Muscle of back (tissue), 13 donors: ENCODE measurements at places on chromosomes 2 and 18. TPM values are rescaled to one million over a fixed set of nuclear protein-coding genes. Genes with fewer than 3 reads are reported as not detected.

The GALNT13 gene
- 1.5 TPM for polyA plus RNA-seq

The ESPNL gene
- 0.91 TPM for polyA plus RNA-seq

The KLHL30 gene
- 19.7 TPM for polyA plus RNA-seq

The TLX2 gene
- not detected for polyA plus RNA-seq

The ADCYAP1 gene
- polyA plus RNA-seq = 0.31 TPM

The UNC80 gene
- polyA plus RNA-seq = 2.6 TPM

The CNTNAP5 gene
- polyA plus RNA-seq = 0.23 TPM

The TMEM247 gene
- polyA plus RNA-seq = not detected

The VIL1 gene
- polyA plus RNA-seq = 0.10 TPM

The THADA gene
- polyA plus RNA-seq = 17.5 TPM

DNA sequence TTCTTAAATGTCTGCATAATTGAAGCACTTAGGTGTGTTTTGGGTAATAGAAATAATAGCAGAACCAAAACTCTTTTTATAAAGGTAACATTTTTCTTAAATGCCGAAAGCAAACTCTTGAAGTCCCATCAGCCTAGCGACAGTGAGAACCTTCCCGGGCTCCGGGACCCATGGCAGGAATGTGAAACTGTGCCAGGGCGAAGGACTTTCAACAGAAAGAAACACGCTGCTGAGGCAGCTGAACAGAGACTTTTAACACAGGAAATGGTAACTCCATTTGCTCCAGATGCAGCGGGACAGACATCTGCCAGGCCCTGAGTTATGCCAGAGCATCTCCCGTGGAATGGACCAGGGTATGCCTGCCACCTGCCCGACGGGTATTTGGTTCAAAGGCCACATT, 34.3 kb downstream of the SALL3 start:
- DNase-seq = no peak

GRCh38 chr2:88615822-88616221, 11.4 kb downstream of the EIF2AK3 start:
- no peak for DNase-seq

- DNase-seq = peak; percentile 43
Measured at GRCh38 chr18:3524706-3525105, 74.7 kb downstream of the TGIF1 start.

- DNase-seq = no peak
Measured at GRCh38 chr2:67879586-67880290, 183.1 kb downstream of the C1D start.

GRCh38 chr2:71682341-71682740, 229.0 kb downstream of the DYSF start:
- DNase-seq = no peak

DNA sequence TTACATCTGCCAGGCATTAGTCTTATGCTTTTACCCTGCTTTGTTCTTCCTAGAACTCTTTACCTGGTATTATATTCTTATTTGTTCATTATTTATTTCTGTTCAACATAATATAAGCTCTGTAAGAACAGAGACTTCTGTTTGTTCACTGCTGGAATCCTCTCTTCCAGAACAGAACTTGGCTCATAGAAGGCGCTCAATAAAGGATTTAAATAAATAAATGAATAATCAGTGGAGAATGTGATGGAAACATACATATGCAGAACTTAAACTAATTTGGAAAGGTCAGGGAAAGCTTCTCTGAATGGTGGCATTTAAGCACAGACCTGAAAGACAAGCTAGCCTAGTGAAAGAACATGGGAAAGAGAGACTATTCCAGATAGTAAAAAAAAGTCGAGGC, 24.3 kb downstream of the NCKAP1 start:
- no peak for DNase-seq

- peak; percentile 95 for DNase-seq
Measured at GRCh38 chr2:133652398-133652797, 84.1 kb upstream of the NCKAP5 start.

- DNase-seq = no peak
Measured at GRCh38 chr2:240252872-240253511, 112.5 kb upstream of the OTOS start.

DNA sequence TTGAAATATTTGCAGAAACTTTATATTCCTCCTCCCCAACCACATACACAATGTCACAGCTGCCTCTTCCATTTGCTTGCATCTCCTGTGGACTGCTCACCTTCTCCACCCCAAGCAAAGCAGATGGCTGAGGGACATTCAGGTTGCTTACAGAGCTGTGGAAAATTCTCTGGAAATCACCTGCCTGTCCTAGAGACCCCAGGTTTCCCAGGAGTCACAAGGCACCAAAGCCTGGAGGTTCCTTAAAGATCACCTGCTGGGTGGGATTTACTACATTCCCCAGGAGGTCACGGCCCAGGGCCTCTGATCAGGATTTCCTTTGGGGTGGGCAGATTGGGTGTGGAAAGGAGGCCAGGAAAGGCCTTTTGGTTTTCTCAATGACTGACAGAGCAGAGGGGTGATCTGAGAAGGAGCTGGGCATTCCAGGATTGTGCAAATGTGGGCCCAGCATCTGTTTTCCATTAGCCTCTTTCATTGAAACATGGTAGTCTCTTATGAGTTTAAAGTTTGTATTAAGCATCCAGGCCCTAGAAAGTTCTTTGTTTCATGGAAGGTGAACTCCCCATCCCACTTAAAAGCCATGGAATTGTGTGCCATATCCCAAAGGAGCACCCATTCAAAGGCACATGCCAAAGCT, 410.7 kb upstream of the TNP1 start:
- no peak for DNase-seq

GRCh38 chr2:216315802-216316603, 56.3 kb downstream of the MARCHF4 start:
- no peak for DNase-seq

DNA sequence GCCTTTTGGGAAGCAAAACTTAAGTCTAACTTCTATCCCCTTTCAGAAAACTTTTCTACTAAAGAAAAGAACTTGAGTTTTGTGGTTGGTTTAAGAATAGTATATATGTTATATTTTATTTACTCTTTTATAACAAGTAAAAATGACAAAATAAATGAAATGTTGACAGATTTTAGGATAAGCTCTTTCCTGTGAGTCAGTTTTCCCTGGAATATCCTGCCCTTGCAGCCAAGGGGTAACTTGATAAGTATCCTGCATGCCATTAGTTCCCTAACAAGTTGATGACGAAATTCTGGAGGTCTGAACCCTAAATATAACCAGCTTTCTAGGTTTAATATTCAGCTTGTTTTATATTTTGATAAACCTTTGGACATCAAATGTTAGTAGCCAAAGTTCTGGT, 7.3 kb upstream of the HTR2B start:
- DNase-seq = no peak

DNA sequence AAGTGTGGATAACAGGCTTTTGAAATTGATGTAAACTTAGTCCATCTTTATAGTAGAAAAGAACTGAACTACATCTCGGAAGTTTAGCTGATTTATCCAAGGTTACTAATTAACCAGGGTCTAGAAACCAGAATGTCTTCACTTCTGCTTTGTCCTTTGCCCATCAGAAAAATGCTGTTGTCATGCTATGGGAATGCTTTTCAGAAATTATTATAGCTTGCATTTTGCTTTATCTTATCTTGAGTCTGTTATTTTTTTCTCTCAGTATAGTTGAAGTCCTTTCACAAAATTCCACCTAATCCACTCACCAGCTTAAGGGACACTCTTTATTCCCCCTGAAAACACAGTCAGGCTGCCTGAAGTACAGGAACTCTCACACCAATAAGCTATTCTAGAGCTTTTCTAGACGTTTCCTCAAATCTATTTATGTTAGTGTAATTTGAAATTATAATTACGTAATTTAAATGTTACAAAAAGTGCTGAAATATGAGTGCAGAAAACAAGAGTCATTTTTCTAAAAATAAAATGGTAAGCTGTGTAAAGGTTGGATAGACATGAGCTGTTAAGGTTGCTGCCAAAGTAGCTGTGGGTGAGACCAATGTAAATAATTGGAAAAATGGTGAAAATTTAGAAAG, 456.3 kb downstream of the TGIF1 start:
- no peak for DNase-seq

GRCh38 chr2:231063347-231063746, 6.7 kb downstream of the PSMD1 start:
- no peak for DNase-seq

DNA sequence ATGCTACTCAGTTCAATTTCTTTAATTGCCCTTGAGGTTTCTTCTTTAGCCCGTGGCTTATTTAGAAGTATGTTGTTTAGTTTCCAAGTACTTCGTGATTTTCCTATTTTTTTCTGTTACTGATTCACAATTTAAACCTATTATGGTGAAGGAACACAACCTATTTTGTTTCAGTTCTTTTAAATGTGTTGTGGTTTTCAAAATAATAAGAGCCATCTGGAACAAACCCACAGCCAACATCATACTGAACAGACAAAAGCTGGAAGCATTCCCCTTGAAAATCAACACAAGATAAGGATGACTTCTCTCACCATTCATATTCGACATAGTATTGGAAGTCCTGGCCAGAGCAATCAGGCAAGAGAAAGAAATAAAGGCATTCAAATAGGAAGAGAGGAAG, 155.2 kb downstream of the GALNT1 start:
- DNase-seq = no peak

GRCh38 chr2:54599326-54599710, 124.1 kb upstream of the EML6 start:
- no peak for DNase-seq

- DNase-seq = no peak
Measured at GRCh38 chr2:96470636-96471035, 34.5 kb downstream of the NEURL3 start.

DNA sequence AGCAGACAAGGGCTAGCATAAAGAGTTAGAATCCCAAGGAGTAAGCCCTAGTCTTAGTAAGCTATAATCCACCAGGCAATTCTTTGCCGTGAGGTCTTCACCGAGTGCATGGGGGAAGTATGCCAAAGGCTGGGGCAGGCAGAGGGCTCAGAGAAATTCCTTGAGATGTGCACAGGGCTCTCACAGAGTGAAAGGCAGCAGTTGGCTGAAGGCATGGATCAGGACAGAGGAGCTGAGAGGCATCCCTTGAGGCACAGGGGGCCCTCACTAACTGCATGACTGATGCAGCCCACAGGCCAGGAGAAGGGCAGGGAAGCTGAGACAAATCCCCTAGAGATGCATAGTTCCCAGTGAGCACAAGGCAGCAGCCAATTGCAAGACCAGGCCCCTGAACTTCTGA, 34.1 kb downstream of the PTH2R start:
- DNase-seq = no peak

- DNase-seq = no peak
Measured at GRCh38 chr18:2522112-2522511, 49.2 kb downstream of the METTL4 start.

- DNase-seq = no peak
Measured at GRCh38 chr2:134233728-134234136, 20.1 kb upstream of the MGAT5 start.

DNA sequence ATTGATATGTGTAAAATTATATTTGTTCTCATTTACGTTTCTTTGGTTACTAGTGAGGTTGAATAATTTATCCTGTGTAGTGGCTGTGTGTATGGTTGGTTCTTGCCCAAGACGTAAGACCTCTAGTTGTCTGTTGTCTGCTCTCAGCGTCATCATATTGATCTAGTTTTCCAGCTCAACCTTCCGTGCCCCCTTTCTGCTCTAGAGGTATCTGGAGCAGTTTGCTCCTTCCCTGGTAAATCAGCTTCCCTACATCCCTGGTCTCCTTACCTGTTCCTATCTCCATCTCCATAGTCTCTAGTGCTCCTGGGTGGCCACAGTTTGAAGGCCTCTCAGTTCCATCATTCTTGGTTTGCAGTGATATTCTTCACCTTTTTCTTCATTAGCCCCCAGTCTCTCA, 1.2 kb downstream of the SMYD5 start:
- DNase-seq = no peak

GRCh38 chr2:48230834-48231233, 299.1 kb upstream of the STON1 start:
- DNase-seq = no peak

DNA sequence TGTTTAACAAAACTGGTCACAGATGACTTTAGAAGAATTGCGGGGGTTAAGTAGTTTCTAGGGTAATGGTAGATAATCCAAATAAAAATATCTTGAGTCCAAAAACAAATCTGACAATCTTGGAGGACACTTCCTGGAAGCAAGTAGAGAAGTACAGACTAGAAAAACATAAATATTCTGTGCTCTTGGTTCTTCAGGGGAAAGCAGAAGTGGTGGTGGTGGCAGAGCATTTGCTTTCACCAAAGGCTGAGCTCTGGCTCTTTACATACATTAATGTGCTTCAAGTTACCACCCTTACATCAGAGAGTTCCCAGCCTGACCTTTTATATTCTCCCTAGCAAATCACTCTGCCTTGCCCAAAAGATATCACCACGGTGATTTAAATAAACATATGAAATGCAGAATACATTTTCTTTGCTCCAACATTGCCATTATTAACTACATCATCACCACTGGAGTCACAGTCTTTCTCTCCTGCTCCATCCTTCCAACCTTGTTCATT, 15.3 kb downstream of the PDE11A start:
- DNase-seq = no peak

GRCh38 chr2:123915380-123915779, 109.7 kb upstream of the CNTNAP5 start:
- no peak for DNase-seq

DNA sequence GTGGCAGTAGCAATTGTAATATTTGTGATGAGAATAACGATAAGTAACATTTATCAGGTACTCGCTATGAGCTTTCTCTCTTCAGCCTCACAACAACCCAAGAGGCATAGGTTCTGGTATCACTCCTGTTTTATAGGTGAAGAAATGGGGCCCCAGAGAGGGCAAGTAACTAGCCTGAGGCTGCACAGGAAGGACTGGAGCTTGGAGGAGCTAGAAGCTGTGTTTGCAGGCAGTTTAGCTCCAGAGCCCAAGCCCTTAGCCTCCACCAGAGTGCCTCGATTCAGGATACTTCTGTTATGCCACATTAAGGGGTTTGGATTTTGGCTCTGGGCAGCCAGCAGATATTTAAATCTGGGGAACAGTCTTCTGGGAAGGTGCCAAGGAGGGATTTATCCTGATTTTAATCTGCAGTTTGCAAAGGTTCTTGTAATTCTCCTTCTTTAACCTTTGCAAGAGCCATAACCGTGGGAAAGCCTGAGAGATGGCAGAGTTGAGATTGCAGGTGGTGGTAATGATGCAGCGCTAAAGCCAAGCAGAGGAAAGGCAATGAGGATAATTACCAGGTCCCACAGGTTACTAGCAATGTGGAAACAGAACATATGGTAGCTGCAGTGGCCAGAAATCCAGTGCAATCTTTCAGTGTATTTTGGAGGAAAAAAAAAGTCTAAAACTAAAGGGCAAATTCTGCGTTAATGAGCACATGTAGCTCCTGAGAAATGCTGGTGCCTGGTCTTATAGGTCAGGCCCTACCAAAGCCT, 9.1 kb downstream of the MOCOS start:
- DNase-seq = no peak
